ENCODE measurements at places on chromosomes 12 and 14.

GRCh38 chr14:35727764-35728163 lies 81.3 kb downstream of the RALGAPA1 start:
- DNase-seq: no peak

DNA sequence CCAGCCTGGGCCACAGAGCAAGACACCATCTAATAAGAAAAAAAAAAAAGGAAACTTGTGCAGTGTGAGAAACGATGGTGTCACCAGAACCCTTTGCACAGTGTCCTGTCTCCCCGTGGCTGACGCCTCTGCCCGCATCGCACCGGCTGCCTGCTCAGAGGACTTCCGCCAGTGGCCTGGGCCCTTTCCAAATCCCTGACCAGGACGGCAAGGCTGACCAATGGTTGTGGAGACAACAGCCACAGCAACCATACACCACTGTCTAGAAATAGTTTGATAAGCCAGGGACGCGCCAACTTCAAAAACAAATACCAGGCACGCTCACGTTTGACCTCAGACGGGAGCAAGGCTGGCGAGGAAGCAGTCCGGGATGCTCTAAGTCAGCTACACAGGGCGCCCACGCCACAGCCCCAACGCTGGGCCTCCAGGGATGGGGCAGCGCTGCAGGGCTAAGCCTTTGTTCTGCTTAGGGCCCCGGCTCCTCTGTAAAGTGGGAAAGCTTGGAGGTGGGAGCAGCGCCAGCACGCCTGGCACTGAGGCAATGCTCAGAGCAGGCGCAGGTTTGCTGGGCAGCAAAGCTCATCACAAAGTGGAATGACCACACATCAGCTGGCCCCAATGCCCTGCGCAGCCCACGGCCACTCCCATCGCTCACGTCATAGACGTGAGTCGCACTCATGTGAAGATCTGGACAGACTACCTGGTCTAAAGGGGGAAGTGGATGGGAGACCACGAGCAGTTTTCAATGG lies 12.5 kb downstream of the PGAM5 start:
- no peak for DNase-seq

DNA sequence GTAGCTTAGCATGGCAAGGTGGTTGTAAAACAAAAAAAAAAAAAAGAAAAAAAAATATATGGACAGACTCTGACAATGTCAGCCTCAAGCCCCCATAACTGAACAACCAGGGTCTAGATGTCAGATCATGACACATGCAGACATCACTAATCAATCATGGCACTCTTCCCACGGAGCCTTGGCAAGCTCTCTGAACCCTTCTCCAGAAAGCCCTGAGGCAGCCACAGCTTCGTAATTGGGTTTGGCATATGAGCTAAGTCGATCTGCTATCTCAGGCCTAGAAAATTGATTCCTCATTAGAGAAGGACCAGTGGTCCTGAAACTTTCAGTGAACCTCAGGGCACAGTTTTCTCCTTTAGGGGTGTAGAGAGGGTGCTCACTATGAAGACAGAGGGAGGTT lies 112.2 kb downstream of the GPR135 start:
- no peak for DNase-seq

GRCh38 chr12:94109160-94109559 lies 39.2 kb upstream of the PLXNC1 start:
- DNase-seq: no peak

DNA sequence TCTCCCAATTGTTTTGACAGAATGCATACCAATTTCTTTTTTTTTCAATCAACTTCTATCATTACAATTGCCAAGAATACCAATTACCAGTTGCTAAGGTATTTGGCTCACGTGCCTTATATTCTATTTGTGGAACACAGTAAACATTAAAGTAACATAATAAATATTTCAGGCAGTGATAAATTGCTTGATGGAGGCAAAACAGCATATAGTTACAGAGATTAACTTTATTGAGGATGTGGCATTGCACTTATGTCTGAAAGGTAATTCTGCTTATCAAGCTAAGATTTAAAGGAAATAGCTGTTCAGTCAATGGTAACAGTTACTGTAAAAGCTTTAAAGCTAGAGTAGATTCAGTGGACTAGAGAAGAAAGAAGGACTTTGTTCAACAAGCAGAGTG lies 1107.8 kb downstream of the FSCB start:
- DNase-seq: no peak

- DNase-seq: no peak
Observed at GRCh38 chr14:52251724-52252123, 15.8 kb upstream of the PTGDR start.

GRCh38 chr12:106980944-106981343 lies 6.0 kb downstream of the MTERF2 start:
- DNase-seq: no peak

DNA sequence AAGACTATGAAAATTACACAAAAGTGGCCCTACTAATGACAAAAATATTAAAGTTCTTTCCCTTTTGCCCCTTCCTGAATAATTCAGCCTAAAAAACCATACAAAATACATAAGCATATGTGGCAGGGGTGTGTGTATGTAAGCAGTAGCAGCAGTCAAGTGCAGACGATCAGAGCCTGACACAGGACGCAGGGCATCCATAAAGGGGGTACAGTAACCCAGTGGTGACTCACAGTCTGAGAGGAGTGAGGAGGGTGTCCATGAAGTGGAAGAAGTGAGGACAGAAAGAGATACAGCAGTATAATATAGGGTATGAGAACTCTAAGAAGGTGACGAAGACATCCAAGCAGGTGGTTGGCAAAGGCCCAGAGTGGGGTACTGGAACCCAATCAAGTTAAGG lies 56.7 kb downstream of the RALGAPA1 start:
- no peak for DNase-seq

GRCh38 chr14:91964724-91965123 lies 17.2 kb upstream of the FBLN5 start:
- DNase-seq: no peak

DNA sequence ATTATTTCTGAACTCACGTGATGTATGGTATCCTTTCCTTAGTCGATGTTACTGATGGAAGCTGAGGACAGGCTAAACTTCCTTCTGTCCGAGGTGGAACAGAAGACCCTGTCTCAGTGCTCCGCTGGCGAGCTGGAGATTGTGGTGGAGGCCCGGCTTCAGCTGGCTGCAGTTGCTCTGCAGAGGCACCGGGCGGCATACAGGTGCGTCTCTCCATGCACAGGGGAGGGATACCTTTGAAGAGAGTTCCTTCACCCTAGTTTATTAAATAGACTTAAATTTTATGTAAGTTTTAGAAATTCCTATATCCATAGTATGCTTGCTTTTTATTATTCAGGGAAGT lies 186.7 kb upstream of the NEDD1 start:
- no peak for DNase-seq

- no peak for DNase-seq
Observed at GRCh38 chr12:89230376-89231315, 121.7 kb downstream of the DUSP6 start.

GRCh38 chr14:53494587-53494986 lies 341.5 kb upstream of the DDHD1 start:
- no peak for DNase-seq

- DNase-seq: no peak
Observed at GRCh38 chr12:93776581-93777018, 99.4 kb downstream of the CRADD start.

- DNase-seq: no peak
Observed at GRCh38 chr14:89501381-89501780, 84.3 kb upstream of the FOXN3 start.

DNA sequence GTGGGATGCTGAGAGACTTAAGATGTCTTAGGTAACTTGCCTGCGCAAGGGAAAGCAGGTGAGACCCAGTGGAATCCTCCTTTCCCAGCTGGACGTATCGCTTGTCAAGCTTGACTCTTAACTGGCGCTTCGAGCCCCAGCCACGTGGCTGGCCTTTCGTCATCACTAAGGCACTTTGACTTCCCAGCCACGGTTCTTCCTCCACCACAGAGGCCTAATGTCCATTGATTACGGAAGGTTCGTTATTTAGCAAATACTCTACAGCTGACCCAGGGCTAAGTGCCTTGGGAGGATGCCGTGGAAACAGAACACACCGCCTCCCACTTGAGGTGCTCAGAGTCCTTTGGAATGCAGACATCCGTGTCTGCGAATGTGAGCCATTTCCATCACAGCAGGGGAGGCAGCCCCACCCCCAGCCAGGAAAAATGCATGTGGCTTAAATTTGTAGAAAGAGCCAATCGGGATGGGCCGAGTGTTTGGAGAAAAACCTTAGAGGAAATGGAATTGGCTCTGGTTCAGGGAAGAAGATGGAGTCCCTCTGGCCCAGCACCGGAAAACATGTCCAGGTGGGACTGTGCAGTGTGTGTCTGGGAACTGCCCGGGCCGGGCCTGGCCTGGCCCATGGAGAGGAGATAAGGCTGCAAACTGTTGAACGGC lies 115.7 kb downstream of the PLXNC1 start:
- DNase-seq: no peak

GRCh38 chr12:64991121-64991611 lies 129.9 kb downstream of the WIF1 start:
- no peak for DNase-seq

- no peak for DNase-seq
Observed at GRCh38 chr14:77646907-77647306, 30.5 kb upstream of the SPTLC2 start.

GRCh38 chr14:86333493-86333892 lies 803.5 kb downstream of the FLRT2 start:
- DNase-seq: no peak

- no peak for DNase-seq
Observed at GRCh38 chr14:35197015-35197414, 74.7 kb downstream of the PRORP start.

- DNase-seq: no peak
Observed at GRCh38 chr14:76496595-76496994, 120.7 kb downstream of the ESRRB start.

DNA sequence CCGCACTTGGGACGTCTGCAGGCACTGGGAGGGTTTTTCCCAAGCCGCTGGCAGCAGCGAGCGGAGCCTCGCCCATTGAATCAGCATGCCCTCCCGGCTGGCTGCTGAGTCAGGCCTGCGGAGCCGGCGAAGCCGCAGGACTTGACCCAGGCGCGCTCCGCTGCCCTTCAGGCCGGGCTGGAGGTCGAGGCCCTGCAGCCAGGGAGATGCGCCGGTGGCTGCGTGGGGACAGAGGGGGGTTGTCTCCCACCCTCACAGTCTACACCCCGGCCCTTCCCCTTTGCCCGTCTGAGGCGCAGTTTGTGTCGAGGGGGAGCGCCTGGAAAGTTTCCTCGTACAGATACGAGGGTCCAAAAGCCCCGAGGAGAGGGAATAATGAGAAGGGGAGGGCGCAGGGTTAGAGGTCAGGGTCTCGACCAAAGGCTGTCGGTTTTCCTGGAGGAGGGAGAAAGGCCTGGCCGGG lies 759 bp upstream of the KLC1 start:
- no peak for DNase-seq

GRCh38 chr12:112450725-112451124 lies 32.0 kb downstream of the PTPN11 start:
- DNase-seq: no peak

- no peak for DNase-seq
Observed at GRCh38 chr14:60815371-60815770, 80.8 kb downstream of the MNAT1 start.

DNA sequence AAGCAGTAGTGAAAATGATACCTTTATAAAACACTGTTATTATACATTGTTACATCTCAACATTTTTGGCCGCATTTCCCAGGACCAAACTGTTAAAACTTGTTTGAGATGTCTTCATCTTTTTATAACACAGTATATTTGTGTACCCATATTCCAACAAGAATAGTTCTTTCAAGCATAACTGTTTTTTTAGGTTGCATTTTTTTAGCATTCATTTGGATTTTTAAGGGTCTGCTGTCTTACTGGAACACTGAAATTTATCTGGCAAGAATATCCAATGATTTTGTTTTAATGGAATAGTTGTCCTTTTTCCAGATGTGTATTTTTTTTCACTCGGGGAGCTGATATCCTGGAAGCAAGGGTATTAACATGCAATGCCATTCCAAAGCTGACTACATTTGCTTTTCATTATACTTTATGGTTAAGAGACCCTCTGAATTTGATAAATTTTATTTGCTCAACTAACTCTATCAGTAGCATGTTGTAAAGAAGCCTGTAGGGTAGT lies 8.9 kb upstream of the NAV3 start:
- no peak for DNase-seq

- no peak for DNase-seq
Observed at GRCh38 chr14:49770212-49770817, 2.4 kb downstream of the KLHDC2 start.

- no peak for DNase-seq
Observed at GRCh38 chr14:22096514-22096895, 422.9 kb upstream of the OR4E1 start.

GRCh38 chr14:76834241-76834661 lies 8.0 kb downstream of the LRRC74A start:
- DNase-seq: no peak

All from stimulated activated CD8-positive, alpha-beta memory T cell treated with anti-CD3 and anti-CD28 coated beads, Interleukin-4, amount 100 ng/mL, for 1 hour (primary cell).